Dermis lymphatic vessel endothelial cell (primary cell): ENCODE measurements at places on chromosomes 12 and 14. TPM values are rescaled to one million over a fixed set of nuclear protein-coding genes. Genes with fewer than 3 reads are reported as not detected.

Gene KRT2
- total RNA-seq = not detected in 2 replicates

Gene AICDA
- total RNA-seq = not detected in 2 replicates

Gene CELA1
- total RNA-seq = not detected in 2 replicates

Gene KDM2B
- 20.9 and 23.2 TPM in 2 replicates for total RNA-seq

Gene RPGRIP1
- total RNA-seq = 0.33 and 0.69 TPM in 2 replicates

Gene POTEG
- not detected in 2 replicates for total RNA-seq

Gene KRT80
- under 0.01 TPM in 2 replicates for total RNA-seq

Gene RILPL2
- 3.1 and 4.4 TPM in 2 replicates for total RNA-seq

Gene ARG2
- total RNA-seq = 23.0 and 47.6 TPM in 2 replicates

Gene FOXG1
- not detected in 2 replicates for total RNA-seq

Gene DHRS2
- total RNA-seq = 2.9 and 4.1 TPM in 2 replicates

Gene EXOC3L4
- 0.09 TPM in 1 of 2 replicates, not detected in the other for total RNA-seq

Gene ASPG
- not detected in 2 replicates for total RNA-seq

Gene RND1
- total RNA-seq = 2.1 and 2.4 TPM in 2 replicates

Gene GLIPR1
- 2.1 and 2.3 TPM in 2 replicates for total RNA-seq

Gene IL22
- total RNA-seq = not detected in 2 replicates
